Posterior vena cava (tissue), 2 donors: ENCODE measurements at places on chromosomes 2 and 18. TPM values are rescaled to one million over a fixed set of nuclear protein-coding genes. Genes with fewer than 3 reads are reported as not detected.

Gene TEKT4
- total RNA-seq, result not detected

Gene SERPINB11
- not detected for total RNA-seq

Gene MTLN
- total RNA-seq, result 58.5 TPM

Gene ACP1
- total RNA-seq, result 50.9 TPM

Gene PSMA8
- not detected for total RNA-seq

Gene DOCK10
- total RNA-seq, result 18.9 TPM

Gene MDH1B
- 1.8 TPM for total RNA-seq

Gene MBD2
- 84.0 TPM for total RNA-seq

Gene FBXO48
- 0.51 TPM for total RNA-seq

Gene GKN2
- total RNA-seq, result not detected

Gene UGT1A4
- total RNA-seq, result not detected

Gene SATB2
- 5.3 TPM for total RNA-seq

Gene C1GALT1C1L
- 1.3 TPM for total RNA-seq

Gene SPATA3
- total RNA-seq, result not detected

Gene CASP8
- 11.3 TPM for total RNA-seq

Gene NTSR2
- not detected for total RNA-seq

Gene ZNF513
- 15.7 TPM for total RNA-seq

Gene IFT172
- 23.4 TPM for total RNA-seq

Gene LRRTM4
- total RNA-seq, result 0.81 TPM

Gene SCYGR4
- total RNA-seq, result not detected

Gene IL1RL1
- total RNA-seq, result 16.2 TPM

Gene CTAGE1
- not detected for total RNA-seq

Gene POTEE
- 0.38 TPM for total RNA-seq

Gene RNU2-63P
- total RNA-seq, result 11.5 TPM

Gene SLC11A1
- 77.1 TPM for total RNA-seq

Gene C2orf81
- 2.3 TPM for total RNA-seq

Gene PTPRN
- not detected for total RNA-seq

Gene TMEM169
- 0.38 TPM for total RNA-seq

Gene TXNDC2
- 0.19 TPM for total RNA-seq

Gene MAPK4
- 26.8 TPM for total RNA-seq

Gene DYSF
- total RNA-seq, result 46.8 TPM

Gene REG1B
- 0.69 TPM for total RNA-seq

Gene KRTCAP3
- total RNA-seq, result 0.46 TPM

Gene OR6B2
- not detected for total RNA-seq
